ENCODE measurements at places on chromosomes 12 and 14.
A peak's percentile ranks its signal among the peaks of the same experiment; 100 is the strongest.

DNA sequence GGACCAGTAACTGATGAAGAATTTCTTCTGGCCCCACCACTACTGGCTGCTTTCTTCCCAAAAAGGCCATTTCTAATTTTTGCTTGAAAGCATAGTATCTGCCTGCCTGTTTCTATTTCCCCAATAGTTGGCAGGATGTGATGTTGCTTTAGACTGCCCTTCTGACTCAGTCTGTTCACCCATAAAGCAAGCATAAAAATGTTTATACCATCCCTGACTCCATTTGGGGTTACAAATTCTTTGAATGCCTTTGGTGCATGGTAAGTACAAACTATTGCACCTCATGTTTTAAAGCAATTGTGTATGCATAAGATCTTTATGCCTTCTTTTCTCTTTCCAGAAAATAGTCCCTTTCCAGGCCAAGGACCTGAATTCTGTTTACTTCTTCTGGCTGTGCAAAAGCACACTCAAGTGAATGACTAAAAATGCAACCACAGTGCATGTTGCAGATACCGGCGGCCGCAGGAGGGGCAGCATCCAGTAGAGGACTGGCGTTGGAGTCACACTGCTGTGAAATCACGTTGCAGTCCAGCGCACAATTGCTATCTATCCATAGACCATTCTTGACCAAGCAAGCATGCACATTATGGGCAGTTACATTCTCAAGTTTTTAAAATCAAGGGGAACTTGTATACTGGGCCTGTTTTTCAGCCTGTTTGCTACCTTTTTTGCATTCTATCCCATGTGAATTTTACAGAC is 82.4 kb downstream of the SLC5A8 start:
- no peak for DNase-seq

DNA sequence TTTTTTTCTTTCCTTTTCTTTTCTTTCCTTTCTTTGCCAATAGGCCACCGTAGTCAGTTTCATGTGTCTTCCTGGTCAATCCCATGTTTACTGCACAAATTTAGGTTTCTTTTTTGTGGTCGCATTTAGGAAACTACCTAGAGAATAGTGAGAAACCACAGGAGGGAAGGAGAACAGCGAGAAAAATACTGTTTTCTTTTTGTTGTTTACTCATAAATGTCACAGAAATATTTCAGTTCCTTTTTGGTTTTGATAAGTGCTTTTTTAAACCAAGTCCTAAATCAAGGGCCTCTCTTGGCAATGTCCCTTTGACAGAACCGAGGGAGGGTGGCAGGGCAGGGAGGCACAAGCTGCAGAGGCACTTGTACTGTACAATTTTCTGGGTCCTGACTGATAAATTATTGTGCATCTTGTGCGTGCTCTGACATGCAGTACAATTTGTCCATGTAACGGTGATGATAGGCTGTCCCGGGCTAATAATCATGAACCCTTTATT is 326.1 kb downstream of the CACNA1C start:
- DNase-seq = no peak

GRCh38 chr14:95784137-95784536 is 70.2 kb upstream of the TCL1A start:
- DNase-seq = no peak

GRCh38 chr14:28690029-28690692 is 76.4 kb upstream of the FOXG1 start:
- no peak for DNase-seq

GRCh38 chr14:103688906-103689902 is 26.0 kb downstream of the XRCC3 start:
- peak; percentile 67 for DNase-seq

GRCh38 chr14:67345583-67345982 is 14.0 kb downstream of the ATP6V1D start:
- DNase-seq = no peak

All from left ventricle myocardium inferior (tissue), 1 donor.